ENCODE measurements at places on chromosomes 3 and 15.

GRCh38 chr15:32861761-32862160 is 144.0 kb downstream of the GREM1 start:
- no peak for DNase-seq

- DNase-seq, result peak; percentile 1
These were observed 138.3 kb upstream of the AGBL1 start for GRCh38 chr15:85941186-85941855.

- DNase-seq, result no peak
These were observed 15.6 kb downstream of the EEFSEC start for GRCh38 chr3:128168836-128169235.

GRCh38 chr15:42608110-42608531 is 32.7 kb downstream of the STARD9 start:
- no peak for DNase-seq

DNA sequence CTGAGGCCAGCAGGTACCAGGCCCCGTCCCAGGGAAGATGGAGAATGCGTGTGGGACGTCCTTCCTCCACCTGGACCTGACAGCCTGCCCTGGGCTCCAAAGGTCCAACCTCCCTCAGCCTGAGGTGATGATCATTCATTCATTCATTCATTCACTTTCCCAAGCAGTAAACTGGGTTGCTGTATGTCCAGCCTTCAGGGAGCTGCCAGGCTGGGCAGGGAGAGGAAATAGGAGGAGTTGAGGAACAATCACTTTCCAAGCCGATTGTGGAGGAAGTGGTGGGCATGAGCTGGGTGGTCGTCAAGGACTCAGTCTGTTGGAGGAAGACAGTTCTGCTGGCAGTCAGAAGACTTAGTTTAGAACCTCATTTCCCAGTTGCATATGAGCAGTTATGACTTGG is 10.2 kb upstream of the CCDC33 start:
- DNase-seq, result no peak

Data from HT-29 (cell line).